ENCODE measurements at places on chromosomes 7 and 10.

DNA sequence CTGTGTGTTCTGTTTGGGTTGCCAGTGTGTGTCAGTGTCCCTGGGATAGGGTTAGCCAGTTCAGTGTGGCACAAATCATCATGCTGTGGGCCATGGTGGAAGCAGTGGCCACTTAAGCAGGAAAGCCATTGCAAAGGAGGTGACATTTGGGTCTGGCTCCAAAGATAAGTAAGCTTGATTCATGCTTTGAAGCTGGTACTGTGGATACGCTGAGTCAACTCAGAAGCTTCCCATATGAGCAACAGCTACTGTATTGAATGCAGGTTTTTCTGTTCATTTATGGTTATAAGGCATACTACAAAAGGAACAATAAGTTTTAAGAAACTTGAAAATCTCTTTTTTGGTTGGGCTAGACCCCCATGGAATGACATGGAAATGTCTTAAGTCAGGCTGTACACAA is 143.1 kb downstream of the BMPER start:
- no peak for DNase-seq

- DNase-seq: no peak
These were observed 41.0 kb downstream of the WAPL start for GRCh38 chr10:86480571-86480970.

- DNase-seq: peak; percentile 48
These were observed 11.9 kb downstream of the RGR start for GRCh38 chr10:84256510-84257342.

DNA sequence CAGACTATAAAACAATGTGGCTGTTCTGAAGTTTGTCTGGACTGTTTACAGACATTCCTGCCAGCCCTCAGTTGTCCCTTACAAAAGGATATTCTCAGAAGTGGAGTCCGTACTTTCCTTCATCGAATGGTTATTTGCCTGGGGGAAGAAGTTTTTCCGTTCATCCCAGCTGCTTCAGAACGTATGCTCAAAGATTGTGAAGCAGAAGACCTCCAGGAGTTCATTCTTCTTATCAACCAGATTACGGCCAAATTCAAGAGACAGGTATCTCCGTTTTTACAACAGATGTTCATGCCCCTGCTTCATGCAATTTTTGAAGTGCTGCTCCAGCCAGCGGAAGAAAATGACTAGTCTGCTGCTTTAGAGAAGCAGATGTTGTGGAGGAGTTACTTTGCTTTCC is 174.3 kb upstream of the NUPR2 start:
- DNase-seq: no peak

DNA sequence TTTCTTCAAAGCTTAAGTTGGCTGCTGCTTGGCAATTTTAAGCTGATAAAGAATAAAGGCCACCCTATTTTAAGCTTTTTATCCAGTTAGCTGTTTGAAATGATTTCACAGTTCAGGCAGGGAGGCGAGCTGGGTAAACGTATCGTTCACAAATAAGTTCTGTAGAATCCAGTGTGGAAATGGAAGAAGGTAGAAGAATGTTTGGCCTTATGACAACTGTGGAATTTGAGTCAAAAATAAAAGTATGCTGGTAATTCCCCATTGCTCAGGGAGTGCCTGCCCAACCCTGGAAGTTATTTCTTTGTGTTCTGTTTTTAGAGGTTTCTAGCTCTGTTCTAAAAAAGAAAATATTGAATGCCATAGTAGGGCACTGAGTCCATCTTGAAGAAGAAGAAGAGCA is 113.1 kb downstream of the ARL4A start:
- DNase-seq: no peak

DNA sequence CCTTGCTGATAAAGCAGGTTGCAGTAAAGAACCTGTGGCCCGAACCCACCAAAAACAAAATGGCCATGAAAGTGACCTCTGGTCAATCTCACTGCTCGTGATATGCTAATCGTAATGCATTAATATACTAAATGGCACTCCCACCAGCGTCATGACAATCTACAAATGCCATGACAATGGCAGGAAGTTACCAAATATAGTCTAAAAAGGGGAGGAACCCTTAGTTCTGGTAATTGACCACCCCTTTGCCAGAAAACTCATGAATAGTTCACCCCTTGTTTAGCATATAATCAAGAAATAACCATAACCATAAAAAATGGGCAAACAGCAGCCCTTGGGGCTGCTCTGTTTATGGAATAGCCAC is 1139.4 kb upstream of the LRRN3 start:
- no peak for DNase-seq

GRCh38 chr7:7790041-7790741 is 71.8 kb upstream of the RPA3 start:
- no peak for DNase-seq

GRCh38 chr10:112750427-112751167 is 199.4 kb upstream of the TCF7L2 start:
- DNase-seq: no peak
